Stimulated activated CD4-positive, alpha-beta T cell treated with anti-CD3 and anti-CD28 coated beads, Interleukin-12 subunit alpha, Interleukin-12 subunit beta, amount 100 ng/mL, for 4 hours (primary cell): ENCODE measurements at places on chromosomes 3 and 15.

GRCh38 chr3:58027704-58028317 lies 19.6 kb downstream of the FLNB start:
- no peak for DNase-seq

DNA sequence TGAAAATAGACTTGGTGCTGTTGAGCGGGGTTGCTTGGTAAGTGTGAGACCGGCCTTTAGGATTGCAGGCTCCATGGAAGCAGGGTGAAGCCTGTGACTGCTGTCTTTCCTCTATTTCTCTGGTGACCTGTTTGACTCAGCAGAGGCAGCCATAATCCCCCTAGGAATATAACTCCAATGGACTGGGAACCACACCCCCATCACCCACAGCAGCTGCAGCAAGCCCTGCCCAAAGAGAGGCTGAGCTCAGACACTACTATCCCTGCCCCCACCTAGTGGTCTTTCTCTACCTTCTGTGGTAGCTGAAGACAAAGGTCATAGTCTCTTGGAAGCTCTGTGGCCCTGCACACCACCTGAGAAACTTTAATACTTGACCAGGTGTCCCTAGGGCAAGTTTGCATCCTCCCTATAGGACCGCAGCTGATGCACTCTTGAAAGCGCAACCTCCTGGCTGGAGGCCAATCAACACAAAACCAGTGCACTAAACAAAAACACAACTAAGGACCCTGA lies 133.6 kb upstream of the MRPL3 start:
- DNase-seq: no peak

GRCh38 chr3:168858327-168858726 lies 762.6 kb upstream of the GOLIM4 start:
- no peak for DNase-seq

GRCh38 chr3:38740537-38740936 lies 75.5 kb downstream of the SCN10A start:
- DNase-seq: no peak
